NCI-H226 (cell line): ENCODE measurements at places on chromosomes 4 and X.

DNA sequence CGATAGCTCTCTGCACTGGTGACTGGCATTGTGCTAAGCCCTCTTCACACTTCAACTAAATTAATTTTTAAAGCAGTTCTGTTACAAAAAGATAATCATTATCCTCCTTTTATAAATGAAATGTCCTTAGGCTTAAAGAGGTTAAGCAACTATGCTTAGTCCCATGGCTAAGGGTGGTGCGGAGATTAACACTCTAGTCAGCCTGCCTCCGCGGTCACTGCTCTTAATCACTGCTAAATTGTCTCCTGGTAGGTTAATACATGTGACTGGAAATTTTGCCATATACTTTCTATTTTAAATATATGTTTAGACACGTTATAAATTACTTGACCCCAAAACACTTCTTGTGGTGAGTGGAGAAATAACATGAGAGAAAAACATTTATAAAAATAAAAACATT is 473.7 kb downstream of the CENPC start:
- no peak for DNase-seq

GRCh38 chr4:127484117-127484516 is 148.6 kb upstream of the INTU start:
- DNase-seq: no peak

- DNase-seq: no peak
These were observed 88.5 kb downstream of the PHKA2 start for GRCh38 chrX:18895189-18895951.

GRCh38 chr4:164807611-164808010 is 53.7 kb downstream of the SMIM31 start:
- no peak for DNase-seq

- DNase-seq: no peak
These were observed 21.2 kb downstream of the L1CAM start for GRCh38 chrX:153864561-153865320.

- no peak for DNase-seq
These were observed 1.7 kb upstream of the PDHA2 start for GRCh38 chr4:95838192-95838591.

- DNase-seq: no peak
These were observed 24.3 kb upstream of the TEX13C start for GRCh38 chrX:125295337-125295736.

GRCh38 chrX:68632491-68632890 is 15.0 kb upstream of the STARD8 start:
- no peak for DNase-seq

- no peak for DNase-seq
These were observed 1.3 kb upstream of the ATP10D start for GRCh38 chr4:47483745-47484144.

GRCh38 chr4:31741326-31741725 is 1021.2 kb downstream of the PCDH7 start:
- DNase-seq: no peak

DNA sequence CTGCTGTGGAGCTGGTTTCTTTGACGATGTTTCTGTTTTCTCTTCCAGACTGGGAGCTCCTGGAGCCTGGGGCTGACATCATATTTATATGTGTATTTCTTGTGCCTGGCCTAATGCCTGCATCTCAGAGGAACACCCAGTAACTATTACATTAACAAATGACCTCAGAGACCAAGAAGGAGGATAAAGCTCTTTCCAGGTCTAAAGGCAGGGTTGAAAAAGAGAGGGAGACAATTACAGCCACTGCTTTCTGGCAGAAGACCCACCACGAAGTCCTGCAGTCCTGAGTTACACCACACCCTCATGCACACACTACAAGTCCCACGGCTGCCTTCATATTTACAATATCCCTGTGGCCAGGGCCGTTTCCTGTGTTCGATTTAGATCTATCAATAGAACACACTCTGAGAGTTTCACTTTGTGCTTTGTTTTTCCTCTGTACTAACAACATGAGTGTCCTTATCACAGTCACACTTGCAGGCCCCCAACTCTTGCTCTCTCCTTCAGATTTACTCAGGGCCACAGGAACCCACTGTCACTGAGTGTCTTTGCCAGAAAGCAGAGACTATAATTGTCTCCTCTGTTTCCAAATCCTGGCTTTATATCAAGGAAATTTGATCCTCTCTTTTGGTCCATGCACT is 535.5 kb downstream of the MID1IP1 start:
- DNase-seq: no peak

- no peak for DNase-seq
These were observed 5.1 kb upstream of the MCUB start for GRCh38 chr4:109554971-109555370.

DNA sequence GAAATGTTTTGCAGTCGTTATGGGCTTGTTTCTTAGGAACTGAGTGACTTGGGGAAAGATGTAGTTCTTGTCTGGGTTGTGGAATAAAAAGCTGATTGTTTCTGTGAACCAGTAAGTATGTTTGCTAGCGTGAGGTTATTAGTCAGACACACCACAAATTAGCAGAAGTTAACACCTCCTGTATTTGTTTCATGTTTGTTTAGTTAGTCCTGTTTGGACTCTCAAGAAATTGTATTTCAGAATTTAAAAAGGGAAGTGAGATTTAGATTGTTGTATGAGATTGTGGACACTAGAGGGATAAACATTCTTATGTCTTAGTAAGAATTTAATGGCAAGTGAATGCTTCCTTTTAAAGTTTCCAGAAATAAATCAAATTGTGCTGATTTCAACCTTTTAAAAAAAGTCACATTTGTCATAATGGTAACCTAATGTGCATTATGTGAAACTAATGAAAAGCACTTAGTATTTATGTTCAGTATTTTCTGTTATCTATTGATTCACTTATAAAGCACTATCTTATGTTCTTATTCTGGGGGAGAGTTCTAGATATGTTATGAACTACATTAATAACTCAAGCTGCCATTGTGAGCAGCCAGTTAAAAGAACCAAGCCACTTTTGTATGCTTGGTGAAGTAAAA is 25.6 kb downstream of the ATP10D start:
- no peak for DNase-seq

DNA sequence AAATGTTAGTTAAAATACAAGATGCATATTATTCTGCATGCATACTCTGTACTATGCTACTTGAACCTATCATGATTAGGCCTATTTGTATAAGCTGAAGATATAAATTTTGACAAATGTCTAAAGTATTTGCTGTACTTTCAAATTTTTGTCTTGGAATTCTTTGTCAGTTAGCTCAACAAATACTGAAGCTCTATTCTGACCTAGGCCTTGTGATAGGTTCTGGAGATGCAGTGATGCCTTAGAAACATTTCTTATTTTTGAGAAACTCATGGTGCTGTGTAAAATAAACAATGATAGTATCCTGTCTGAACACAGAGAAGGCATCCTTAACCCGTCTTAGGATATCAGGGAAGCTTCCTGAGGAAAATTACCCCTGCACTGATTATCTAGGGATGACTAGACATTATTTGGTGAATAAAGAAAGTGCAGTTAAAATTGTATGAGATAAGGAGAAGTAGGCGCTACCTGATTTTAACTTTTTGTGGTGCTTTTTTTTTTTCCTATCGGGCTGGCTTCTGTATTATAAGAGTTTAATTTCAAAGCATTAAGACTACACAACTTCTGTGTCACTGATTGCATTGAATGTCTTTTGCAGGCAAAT is 43.4 kb downstream of the MOB1B start:
- DNase-seq: peak; percentile 57

GRCh38 chrX:153772316-153773217 is 8.3 kb upstream of the SRPK3 start:
- no peak for DNase-seq

- DNase-seq: peak; percentile 94
These were observed 10.3 kb upstream of the CXCL2 start for GRCh38 chr4:74109116-74109869.

GRCh38 chr4:146398404-146398803 is 123.3 kb downstream of the SLC10A7 start:
- DNase-seq: no peak

GRCh38 chrX:22481436-22481835 is 208.7 kb downstream of the CBLL2 start:
- DNase-seq: no peak
